Stimulated activated CD8-positive, alpha-beta memory T cell treated with anti-CD3 and anti-CD28 coated beads, Interleukin-12 subunit alpha, Interleukin-12 subunit beta, amount 100 ng/mL, for 1 hour (primary cell): ENCODE measurements at places on chromosomes 5 and 9.

DNA sequence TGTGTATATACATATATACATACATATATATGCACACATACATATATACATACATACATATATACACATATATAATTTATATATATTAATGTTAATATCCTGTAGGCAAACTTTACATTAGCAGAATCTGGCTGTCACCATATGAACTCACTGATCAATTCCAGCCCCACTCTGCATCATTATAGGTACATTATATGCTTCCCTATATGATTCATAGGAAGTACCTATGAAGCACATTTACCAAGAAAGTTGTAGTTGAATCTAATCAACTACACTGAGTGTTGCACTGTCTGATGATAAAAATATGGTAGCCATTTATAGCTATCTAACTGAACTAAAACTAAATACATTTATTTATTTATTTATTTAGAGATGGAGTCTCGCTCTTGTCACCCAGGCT lies 5.5 kb upstream of the SPATA6L start:
- no peak for DNase-seq

DNA sequence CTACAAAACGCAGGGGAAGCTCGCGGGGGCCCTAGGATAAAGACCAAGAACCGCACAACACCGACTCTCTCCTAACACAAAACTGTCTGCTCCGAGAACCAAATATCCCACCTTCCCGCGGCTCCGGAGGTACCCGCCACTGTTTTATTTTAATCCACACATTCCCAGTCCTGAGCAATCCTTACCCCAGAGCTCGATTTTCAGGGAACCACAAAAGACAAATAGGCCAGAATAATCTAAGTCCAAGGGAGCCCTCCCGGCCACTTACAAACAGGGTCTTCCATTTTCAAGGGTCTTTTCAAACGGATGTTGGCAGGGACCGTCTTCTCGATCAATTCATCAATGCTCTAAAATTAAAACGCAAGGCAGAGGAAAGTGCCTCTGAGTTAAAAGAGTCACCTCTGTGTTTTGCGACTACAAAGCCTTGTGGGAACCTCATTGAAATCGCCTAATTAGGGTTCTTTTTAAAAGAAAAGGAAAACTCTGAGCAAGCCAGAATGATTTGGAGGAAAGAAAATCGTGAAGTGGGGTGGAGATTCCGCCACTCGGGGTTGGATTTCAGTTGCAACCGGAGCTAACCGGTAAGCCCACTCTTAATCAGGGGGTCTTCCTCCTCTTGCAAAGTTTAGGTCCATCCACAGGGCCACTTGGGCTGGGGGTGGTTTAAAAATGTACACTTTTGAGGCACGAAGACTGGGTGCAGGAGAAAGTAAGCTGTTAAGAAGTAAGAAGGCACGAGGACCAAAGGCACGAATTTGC lies 1.0 kb downstream of the GLDC start:
- no peak for DNase-seq

- DNase-seq = no peak
These were observed 511.3 kb downstream of the TLR4 start for GRCh38 chr9:118215549-118215948.

DNA sequence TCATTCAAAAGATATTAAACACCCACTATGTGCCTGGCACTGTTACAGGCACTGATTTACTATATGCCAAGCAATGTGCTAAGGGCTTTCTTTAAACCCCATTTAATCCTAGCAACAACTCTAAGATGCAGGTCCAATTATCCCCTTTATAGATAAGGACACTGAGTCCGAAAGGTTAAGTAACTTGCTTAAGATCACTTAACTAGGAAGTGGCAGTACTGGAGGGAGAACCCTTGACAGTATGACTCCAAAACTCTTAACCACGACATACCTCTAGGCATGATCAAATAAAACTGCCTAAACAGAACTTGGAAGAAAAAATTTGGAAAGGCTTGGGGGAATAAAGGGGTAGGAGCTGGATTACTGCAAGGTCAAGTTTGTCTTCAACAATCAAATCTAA lies 1.7 kb downstream of the RAB14 start:
- no peak for DNase-seq

DNA sequence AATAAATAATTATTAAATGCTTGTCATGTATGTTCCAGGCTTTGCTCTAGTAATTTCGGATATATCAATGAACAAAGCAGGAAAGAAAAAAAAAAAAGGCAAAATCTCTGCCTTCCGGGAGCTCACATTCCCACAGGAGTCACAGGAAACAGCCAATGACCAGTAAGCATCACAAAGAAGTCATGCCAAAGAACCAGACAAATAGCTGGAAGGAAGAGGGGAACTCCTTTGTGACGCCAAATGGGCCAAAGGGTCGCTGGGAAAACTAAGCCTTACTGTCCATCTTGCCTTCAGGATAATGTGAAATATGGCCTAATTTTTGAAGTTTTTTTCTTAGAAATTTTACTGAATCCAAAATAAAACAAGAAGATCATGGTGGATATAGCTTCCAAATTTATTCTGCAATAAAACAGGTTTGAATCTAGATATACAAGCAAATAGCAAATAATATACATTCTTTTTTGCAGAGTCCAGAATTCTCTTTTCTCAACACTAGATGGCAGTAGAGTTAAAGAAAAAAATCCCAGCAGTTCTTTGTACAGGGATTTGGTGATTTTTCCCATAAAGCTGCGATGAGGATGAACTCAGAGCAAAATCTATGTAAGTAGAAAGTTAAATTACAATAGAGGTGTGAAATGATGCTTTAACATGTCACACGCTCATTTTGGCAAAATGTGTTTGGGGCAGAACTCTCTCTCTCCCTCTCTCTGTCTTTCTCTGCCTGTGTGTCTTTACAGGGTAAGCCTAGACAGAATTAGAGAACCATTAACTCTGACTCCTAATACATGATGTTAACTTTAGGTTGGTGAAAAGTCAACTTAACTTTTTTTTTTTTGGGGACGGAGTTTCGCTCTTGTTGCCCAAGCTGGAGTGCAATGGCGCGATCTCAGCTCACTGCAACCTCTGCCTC lies 60.0 kb upstream of the TUT7 start:
- DNase-seq = no peak

DNA sequence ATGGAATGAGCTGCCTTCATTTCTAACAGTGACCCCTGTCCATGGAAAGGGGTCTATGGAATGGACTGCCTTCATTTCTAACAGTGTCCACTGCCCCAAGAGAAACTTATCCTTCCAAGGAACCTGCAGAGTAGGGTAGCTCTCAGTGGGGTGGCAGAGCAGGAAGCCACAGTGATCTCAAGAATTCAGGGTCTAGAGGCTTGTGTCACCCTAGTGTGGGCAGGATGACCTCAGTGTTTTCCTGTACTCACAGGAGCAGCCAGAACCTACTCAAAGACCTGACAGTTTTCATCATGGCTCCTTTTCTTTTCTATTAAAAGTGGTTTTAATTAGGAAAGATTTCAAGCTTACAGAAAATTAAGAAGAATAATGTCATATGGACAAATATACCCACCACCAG lies 27.5 kb downstream of the SEC61B start:
- no peak for DNase-seq

DNA sequence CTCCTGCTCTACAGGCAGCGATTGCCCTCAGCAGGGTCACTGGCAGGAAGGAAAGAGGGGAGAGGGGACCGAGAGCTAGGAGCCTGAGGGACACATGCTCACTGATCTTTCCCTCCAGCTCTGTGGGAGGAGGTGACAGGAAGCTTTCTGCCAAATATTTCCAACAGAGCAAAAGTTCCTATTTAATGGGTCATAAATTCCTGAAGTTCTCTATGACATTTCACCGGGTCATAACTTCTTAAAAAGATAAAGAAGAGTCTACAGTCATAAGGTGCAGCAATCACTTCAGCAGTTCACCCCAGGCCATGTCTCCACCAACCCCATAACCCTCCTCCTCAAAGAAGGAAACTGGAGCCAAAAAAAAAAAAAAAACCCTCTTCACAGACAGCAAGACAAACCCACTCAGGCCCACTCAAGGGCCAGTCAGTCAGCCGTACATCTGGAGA lies 481.1 kb downstream of the NR2F1-AS1 start:
- no peak for DNase-seq

- no peak for DNase-seq
These were observed 81.9 kb downstream of the PTPN3 start for GRCh38 chr9:109416135-109416706.
